B cell (primary cell): ENCODE measurements at places on chromosomes 13 and 19. TPM values are rescaled to one million over a fixed set of nuclear protein-coding genes. Genes with fewer than 3 reads are reported as not detected.

DNA sequence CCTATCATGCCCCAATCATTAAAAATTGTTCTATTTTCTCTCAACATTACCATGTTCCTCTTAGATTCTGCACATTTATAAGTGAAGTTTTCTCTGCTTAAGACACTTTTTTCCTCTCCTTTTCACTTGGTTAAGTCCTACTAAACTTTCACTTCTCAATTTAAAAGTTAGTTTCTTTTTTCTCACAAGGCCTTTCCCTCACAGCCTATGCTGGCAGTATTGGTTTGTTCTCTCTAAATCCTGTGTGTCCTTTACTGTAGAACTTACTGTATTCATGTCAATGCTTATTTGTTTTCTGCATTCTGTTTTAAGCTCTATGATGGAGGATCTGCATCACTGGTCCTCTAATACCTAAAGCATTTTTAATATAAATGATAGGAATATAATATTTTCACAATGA is 2816.6 kb downstream of the PCDH9 start:
- H3K4me3 ChIP-seq: no peak overlapping the region
- no peaks in the 10 kb centered on the region for H3K36me3 ChIP-seq
- H3K4me1 ChIP-seq: no peaks in the 10 kb centered on the region
- no peak for DNase-seq
- H3K27ac ChIP-seq: no peak overlapping the region
- no peaks in the 10 kb centered on the region for H3K27me3 ChIP-seq

DNA sequence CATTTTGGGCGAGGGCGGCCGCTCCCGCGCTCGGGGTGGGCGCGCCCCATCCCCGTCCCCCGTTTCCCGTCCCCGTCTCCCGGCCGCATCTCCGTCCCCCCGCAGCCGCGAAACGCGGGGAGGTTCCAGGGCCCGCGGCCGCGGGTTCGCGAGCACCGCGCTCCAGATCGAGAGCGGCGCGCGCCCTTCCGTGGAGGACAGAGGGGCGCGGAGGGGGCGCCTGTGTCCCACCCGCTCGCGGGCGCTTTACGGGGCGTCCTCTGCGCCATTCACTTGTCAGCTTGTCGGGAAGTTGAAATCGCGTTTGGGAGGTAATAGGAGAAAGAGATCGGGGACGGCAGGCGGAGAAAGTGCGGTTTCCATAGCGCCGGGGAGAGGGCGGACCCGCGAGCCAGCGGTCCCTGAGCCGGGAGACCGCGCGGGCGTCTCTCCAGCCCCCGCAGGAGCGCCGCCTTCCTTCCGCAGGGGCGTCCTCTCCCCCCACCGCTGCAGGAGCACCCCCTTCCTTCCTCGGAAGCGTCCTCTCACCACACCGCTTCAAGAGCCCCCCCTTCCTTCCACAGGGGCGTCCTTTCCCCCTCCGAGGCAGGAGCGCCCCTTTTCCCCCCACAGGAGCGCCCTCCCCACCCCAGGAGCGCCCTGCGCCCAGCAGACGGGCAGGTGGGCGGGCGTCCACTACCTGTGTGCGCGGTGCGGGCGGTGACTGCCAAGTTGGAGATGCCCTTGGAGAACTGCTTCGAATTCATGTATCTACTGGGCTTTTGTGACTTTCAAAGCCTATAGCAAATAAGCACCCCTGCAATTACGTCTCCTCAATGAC is 962 bp upstream of the IRS2 start:
- no peaks in the 10 kb centered on the region for H3K27me3 ChIP-seq
- H3K4me3 ChIP-seq: peak overlapping the region; percentile 70
- no peaks in the 10 kb centered on the region for H3K36me3 ChIP-seq
- peak; percentile 60 for DNase-seq
- peaks cover 3% of the 10 kb centered on the region for H3K4me1 ChIP-seq
- peak overlapping the region; percentile 72 for H3K27ac ChIP-seq

- DNase-seq: no peak
- no peaks in the 10 kb centered on the region for H3K36me3 ChIP-seq
- H3K4me3 ChIP-seq: no peak overlapping the region
- peaks cover 42% of the 10 kb centered on the region for H3K4me1 ChIP-seq
- H3K27ac ChIP-seq: no peak overlapping the region
Observed at GRCh38 chr13:27001705-27002104, 169.9 kb downstream of the USP12 start.

GRCh38 chr13:98449273-98449672 is 127.6 kb downstream of the STK24 start:
- peaks cover 9% of the 10 kb centered on the region for H3K4me1 ChIP-seq
- H3K36me3 ChIP-seq: peaks cover 39% of the 10 kb centered on the region
- no peak for DNase-seq
- H3K27me3 ChIP-seq: no peaks in the 10 kb centered on the region
- H3K4me3 ChIP-seq: no peak overlapping the region

DNA sequence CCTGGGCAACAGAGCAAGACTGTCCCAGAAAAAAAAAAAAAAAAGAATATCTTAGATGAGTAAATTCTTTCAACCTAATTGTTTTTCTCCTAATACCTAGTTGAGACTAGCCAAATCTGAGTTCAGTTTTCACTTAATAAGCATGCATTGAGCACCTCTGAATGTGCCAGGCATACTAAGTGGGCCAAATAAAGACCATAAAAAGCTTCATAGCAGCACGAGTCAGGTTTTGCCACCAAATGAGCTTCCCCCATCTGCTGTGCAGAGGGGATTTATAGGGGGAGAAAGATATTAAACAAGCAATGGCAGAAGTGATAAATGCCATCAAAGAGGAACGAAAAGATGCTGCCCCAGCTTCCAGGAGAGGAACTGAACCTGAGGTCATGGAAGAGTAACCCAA is 11.4 kb downstream of the THSD1 start:
- no peaks in the 10 kb centered on the region for H3K36me3 ChIP-seq
- no peak for DNase-seq
- H3K4me3 ChIP-seq: no peak overlapping the region
- H3K27me3 ChIP-seq: no peaks in the 10 kb centered on the region
- no peak overlapping the region for H3K27ac ChIP-seq
- H3K4me1 ChIP-seq: no peaks in the 10 kb centered on the region

DNA sequence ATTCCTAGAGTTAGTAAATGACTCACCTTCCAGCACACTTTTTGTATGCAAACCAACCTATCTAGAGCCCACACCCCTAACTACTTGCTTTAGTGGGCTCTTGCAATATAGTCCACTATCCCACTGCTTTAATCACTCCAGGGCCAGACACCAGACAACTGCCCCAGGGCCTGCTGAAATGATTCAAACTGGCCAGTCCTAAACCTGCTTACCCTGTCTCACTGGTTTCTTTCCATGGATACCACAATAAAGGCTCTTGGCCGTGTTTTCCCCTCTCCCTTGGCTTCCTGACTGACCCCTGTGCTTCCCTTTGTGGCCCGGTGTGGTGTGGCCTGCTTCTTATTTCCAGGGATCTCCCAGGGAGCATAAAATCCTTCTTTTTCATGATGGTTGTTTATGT is 14.6 kb downstream of the HS6ST3 start:
- DNase-seq: no peak
- H3K27ac ChIP-seq: no peak overlapping the region

DNA sequence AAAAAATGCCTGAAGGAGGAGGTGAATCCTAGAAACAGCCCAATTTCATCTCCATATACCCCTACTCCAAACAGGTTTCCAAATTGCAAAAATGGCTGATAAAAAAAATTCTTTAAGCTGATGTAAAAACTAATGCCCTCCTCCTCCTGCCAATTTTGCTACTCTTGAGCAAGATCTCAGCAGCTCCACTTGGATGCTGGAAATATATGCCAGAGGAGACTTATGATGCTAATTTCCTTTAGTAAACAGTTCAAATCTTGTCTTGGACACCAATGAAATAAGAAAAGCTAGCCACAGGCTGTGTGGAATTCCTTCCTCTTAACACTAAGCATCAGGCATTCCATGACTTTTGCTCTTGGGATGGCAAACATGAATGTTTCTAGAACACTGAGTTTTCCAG is 67.5 kb downstream of the INSR start:
- H3K4me3 ChIP-seq: no peak overlapping the region
- H3K27me3 ChIP-seq: no peaks in the 10 kb centered on the region
- no peaks in the 10 kb centered on the region for H3K36me3 ChIP-seq
- no peak for DNase-seq
- H3K27ac ChIP-seq: no peak overlapping the region

GRCh38 chr19:19637523-19638251 is 5.8 kb downstream of the GMIP start:
- H3K4me3 ChIP-seq: no peak overlapping the region
- no peak for DNase-seq
- H3K27ac ChIP-seq: no peak overlapping the region

DNA sequence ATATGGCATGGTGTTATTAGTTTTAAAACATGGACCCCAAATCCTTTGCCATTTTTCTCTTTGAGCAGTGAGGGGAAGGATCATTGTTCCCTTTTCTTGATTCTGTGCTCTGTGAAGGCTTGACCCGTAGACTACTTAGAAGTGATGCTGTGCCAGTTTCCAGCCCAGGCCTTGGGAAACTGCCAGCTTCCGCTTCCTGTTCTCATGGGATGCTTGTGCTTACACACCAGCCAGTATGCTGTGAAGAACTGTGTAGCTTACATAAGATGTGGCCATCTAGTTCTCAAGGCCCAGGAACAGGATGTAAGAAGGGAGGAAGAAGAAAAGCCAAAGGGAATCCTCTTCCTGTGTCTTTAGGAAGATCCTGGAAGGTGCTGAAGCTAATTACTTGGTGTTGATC is 180.9 kb downstream of the PCCA start:
- no peak overlapping the region for H3K27ac ChIP-seq
- no peaks in the 10 kb centered on the region for H3K27me3 ChIP-seq
- DNase-seq: no peak
- no peaks in the 10 kb centered on the region for H3K36me3 ChIP-seq
- H3K4me3 ChIP-seq: no peak overlapping the region
- no peaks in the 10 kb centered on the region for H3K4me1 ChIP-seq

- no peaks in the 10 kb centered on the region for H3K36me3 ChIP-seq
- no peaks in the 10 kb centered on the region for H3K4me1 ChIP-seq
- no peak overlapping the region for H3K4me3 ChIP-seq
- no peak for DNase-seq
- no peak overlapping the region for H3K27ac ChIP-seq
Observed at GRCh38 chr13:107554460-107554859, 660.9 kb downstream of the LIG4 start.

DNA sequence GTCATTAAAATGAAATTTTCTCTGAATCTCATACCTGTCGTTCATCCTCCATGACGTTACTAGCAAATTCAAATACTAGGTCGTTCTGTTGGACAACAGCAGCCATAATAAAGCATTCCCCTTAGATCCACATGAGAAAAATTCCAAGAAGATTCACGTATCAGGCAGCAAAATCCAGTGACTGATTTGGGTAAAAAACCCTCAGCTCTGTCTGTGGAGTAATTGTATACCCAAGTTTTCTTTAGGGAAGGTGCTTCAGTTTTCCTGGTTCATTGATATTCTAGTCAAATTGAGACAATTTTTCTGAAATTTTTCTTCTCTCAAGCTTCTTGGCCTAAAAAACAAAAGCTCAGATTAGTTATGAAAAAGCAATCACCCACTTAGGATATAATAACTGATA is 37.2 kb downstream of the ELF1 start:
- H3K4me3 ChIP-seq: peak overlapping the region; percentile 60
- peaks cover 12% of the 10 kb centered on the region for H3K36me3 ChIP-seq
- peaks cover 60% of the 10 kb centered on the region for H3K4me1 ChIP-seq
- DNase-seq: peak; percentile 23
- H3K27me3 ChIP-seq: no peaks in the 10 kb centered on the region

DNA sequence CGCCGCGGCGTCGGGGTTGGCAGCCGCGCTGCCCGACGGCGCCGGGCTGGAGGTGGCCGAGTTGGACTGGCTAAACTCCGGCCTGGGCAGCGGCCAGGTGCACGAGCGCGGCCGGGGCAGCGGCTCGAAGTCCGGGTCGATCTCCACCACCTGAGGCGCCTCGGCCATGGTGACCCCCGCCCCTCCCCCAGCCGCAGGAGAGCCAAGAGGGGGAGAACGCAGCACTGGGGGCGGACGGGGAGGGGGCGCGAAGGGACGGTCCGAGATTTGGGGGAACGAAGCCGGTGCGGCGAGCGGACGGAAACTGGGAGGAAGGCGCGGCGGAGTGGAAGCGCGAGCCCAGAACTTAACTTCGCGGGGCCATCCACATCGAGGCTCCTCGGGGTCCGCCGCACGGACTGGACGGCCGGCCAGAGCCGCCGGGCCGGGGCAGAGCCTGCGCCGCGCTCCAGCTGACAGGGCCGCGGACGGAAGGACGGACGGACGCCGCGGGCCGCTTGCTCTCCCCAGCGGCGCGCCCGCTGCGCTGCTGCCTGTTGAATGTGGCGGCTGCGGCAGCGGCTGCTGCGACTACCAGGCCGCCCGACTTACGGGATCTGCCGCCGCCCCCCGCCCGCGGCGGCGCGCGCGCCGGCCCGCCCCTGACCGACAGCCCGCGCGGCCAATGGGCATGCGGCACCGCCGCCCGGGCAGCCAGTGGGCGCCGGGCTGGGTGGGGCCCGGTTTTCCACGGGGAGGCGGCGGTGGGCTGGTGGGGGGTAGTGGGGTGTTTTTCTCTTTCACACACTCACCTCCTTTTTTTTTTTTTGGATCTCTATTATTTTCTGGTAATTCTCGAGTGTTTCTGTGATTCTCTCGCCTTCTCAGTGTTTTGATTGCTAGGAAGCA is at the start of gene FOXO1:
Gene FOXO1 (minus strand): TSS at position 597 of the 888 bp plus-strand sequence. CDS start 429 bp downstream, at position 168.
- H3K36me3 ChIP-seq: no peaks in the 10 kb centered on the region
- H3K27me3 ChIP-seq: no peaks in the 10 kb centered on the region
- peak within 1 kb of the TSS; percentile 77 for H3K27ac ChIP-seq
- peaks cover 32% of the 10 kb centered on the region for H3K4me1 ChIP-seq
- peak; percentile 94 for DNase-seq

GRCh38 chr19:50723735-50724521 is 764 bp downstream of the CLEC11A start:
- peaks cover 85% of the 10 kb centered on the region for H3K27me3 ChIP-seq
- H3K27ac ChIP-seq: no peak overlapping the region
- H3K4me1 ChIP-seq: peaks cover 28% of the 10 kb centered on the region
- no peaks in the 10 kb centered on the region for H3K36me3 ChIP-seq
- no peak for DNase-seq

GRCh38 chr13:50119591-50119990 is 104.3 kb downstream of the KCNRG start:
- DNase-seq: no peak
- no peak overlapping the region for H3K4me3 ChIP-seq
- peaks cover 33% of the 10 kb centered on the region for H3K4me1 ChIP-seq
- H3K27ac ChIP-seq: peak overlapping the region; percentile 16
- H3K27me3 ChIP-seq: no peaks in the 10 kb centered on the region

DNA sequence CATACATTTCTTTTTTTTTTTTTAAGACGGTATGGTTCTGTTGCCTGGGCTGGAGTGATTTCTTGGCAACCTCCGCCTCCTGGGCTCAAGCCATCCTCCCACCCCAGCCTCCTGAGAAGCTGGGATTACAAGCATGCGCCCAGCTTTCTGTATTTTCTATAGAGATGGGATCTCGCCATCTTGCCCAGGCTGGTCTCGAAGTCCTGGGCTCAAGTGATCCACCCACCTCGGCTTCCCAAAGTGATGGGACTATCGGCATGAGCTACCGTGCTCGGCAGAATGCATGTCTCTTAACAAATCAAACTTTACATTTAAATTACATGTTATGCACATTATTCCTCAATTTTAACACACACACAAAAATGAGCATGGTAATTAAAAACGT is 1.2 kb downstream of the NDUFA13 start:
- peaks cover 4% of the 10 kb centered on the region for H3K36me3 ChIP-seq
- no peak for DNase-seq
- no peak overlapping the region for H3K27ac ChIP-seq
- no peaks in the 10 kb centered on the region for H3K27me3 ChIP-seq
- peaks cover 12% of the 10 kb centered on the region for H3K4me1 ChIP-seq

GRCh38 chr13:104875038-104875754 is 1660.3 kb downstream of the EFNB2 start:
- H3K27ac ChIP-seq: no peak overlapping the region
- no peak overlapping the region for H3K4me3 ChIP-seq
- no peaks in the 10 kb centered on the region for H3K36me3 ChIP-seq

TEX101 gene
- total RNA-seq: not detected in 2 replicates

TNNI3 gene
- not detected in 2 replicates for total RNA-seq

UNC13A gene
- 0.10 TPM in 2 replicates for total RNA-seq

SIGLEC8 gene
- total RNA-seq: not detected in 2 replicates

ERICH4 gene
- not detected in 2 replicates for total RNA-seq

ZNF724 gene
- 7.9 and 10.0 TPM in 2 replicates for total RNA-seq

NRTN gene
- total RNA-seq: 0.36 TPM in 1 of 2 replicates, not detected in the other
